ENCODE measurements at places on chromosomes 16 and 17. TPM values are rescaled to one million over a fixed set of nuclear protein-coding genes. Genes with fewer than 3 reads are reported as not detected.

The CDRT4 gene
- 1.9 TPM for total RNA-seq

GRCh38 chr17:66717641-66718058 lies 117.3 kb upstream of the CACNG5 start:
- DNase-seq: no peak
- H3K4me1 ChIP-seq: peaks cover 15% of the 10 kb centered on the region
- peaks cover 27% of the 10 kb centered on the region for H3K36me3 ChIP-seq
- H3K27me3 ChIP-seq: no peaks in the 10 kb centered on the region

The MYH8 gene
- total RNA-seq: not detected

DNA sequence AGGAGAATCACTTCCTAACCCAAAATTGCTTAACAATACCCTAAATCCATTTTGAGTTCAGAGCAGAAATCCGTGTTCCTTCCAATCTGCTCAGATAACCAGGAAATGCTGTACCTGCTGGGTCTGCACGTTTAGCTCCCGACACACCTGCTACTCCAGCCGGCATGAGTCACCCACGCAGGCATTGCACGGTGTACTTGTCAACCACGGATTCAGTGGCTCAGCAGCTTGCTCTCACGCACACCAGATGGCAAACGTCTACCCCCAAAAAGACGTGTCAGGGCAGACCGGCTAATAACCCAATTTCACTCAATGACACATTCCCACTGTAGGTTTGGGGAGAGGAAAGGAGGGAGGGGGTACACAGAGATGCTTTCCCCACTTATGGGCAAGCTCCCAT lies 468.1 kb downstream of the SOX9 start:
- peak; percentile 42 for DNase-seq
- H3K36me3 ChIP-seq: no peaks in the 10 kb centered on the region
- H3K27ac ChIP-seq: no peak overlapping the region

DNA sequence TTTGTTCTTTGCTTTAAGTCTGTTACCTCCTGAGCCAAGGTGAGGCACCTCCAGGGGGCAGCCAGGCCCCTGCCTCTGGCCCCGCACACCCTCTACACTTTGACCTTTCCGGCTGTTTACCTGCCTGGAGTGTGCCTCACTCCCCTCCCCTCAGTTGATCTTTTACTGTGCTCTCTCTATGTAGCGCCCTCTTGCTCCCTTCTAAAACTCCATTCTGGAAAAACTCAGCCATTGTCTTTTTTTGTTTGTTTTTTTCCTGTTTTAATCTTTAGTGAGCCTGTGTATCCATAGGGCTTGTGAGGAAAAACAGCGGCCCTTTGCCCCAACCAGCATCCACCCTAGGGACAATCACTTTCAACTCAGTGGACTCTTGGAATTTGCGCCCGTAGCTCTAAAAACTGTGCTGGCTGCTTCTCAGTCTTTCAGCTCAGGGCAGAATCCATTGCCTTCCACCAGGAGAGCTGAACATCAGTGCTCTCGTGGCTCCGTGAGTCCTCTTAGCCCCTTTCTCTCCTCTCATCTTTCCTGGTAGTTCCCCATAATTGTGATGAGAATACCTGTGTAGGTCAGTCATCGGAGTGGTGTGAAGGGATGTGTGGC lies 4.3 kb downstream of the AMDHD2 start:
- H3K4me3 ChIP-seq: no peak overlapping the region
- H3K36me3 ChIP-seq: peaks cover 20% of the 10 kb centered on the region
- H3K27ac ChIP-seq: peak overlapping the region; percentile 19

DNA sequence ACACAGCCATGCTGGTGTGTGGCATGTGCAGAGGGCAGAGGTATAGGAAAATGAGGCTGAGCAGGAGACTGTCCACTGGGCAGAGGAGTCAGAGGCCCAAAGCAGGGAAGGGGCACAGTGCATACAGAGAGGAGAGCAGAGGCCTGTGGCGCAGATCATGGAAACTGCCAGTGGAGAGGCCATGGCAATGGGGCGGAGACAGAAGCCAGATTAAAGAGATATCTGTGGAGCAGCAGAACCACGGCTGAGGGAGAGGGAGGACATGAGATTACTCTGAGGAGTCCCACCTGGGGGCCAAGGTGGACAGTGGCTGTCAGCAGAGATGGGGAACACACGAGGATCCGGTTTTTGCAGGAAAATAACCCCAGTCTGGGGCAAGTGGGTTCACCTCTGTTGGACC lies 43.3 kb downstream of the RANBP10 start:
- no peak for DNase-seq
- H3K36me3 ChIP-seq: peaks cover 4% of the 10 kb centered on the region
- no peak overlapping the region for H3K4me3 ChIP-seq

- H3K27ac ChIP-seq: no peak overlapping the region
- H3K4me1 ChIP-seq: no peaks in the 10 kb centered on the region
- H3K4me3 ChIP-seq: no peak overlapping the region
Observed at GRCh38 chr17:73888862-73889261, 244.6 kb upstream of the SDK2 start.

GRCh38 chr17:79246225-79247190 lies 171.9 kb downstream of the ENGASE start:
- H3K4me1 ChIP-seq: no peaks in the 10 kb centered on the region
- no peak overlapping the region for H3K4me3 ChIP-seq
- peaks cover 16% of the 10 kb centered on the region for H3K27me3 ChIP-seq
- no peak for DNase-seq

DNA sequence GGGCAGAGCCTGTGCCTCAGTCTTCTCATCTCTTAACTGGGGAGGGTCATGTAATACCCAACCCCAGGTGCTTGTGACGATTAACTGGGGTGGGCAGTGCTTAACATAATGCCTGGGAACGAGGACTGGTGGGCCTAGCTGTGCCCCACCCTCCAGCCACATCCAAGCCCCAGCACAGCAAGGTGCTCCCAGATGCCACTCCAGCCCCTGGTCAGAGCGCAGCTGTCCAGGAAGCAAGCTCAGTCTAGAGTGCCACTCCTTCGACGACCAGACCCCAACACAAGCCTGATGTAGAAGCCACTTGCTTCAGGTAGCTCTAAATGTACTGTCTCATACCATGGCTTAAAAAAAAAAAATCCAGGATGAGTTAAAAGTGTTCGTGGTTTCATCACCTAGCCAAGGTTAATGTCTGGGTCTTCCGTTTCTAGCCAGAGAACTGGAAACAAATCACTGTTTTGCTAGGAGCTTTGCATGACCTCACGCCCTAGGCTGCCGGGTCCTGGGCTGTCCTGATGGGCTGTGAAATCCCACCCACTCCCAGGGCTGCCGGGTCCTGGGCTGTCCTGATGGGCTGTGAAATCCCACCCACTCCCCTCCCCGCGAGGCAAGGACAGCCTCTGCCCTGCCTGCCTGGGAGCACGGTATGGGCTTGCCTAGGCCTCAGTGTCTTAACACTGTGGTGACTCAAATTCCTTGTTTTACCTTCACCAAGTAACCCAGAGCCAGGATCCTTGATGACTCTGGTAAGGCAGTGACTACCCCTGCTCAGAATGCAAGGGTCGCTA lies 7.7 kb downstream of the MIEF2 start:
- no peak overlapping the region for H3K4me3 ChIP-seq
- H3K36me3 ChIP-seq: peaks cover 8% of the 10 kb centered on the region
- H3K27me3 ChIP-seq: no peaks in the 10 kb centered on the region
- DNase-seq: no peak
- H3K27ac ChIP-seq: no peak overlapping the region

GRCh38 chr16:73878611-73879010 lies 418.0 kb upstream of the PSMD7 start:
- H3K36me3 ChIP-seq: no peaks in the 10 kb centered on the region
- H3K4me1 ChIP-seq: no peaks in the 10 kb centered on the region
- no peak overlapping the region for H3K4me3 ChIP-seq
- H3K27ac ChIP-seq: no peak overlapping the region
- peaks cover under 1% of the 10 kb centered on the region for H3K27me3 ChIP-seq

The RCVRN gene
- not detected for total RNA-seq

- no peaks in the 10 kb centered on the region for H3K27me3 ChIP-seq
- no peaks in the 10 kb centered on the region for H3K36me3 ChIP-seq
- peaks cover 28% of the 10 kb centered on the region for H3K4me1 ChIP-seq
- no peak overlapping the region for H3K27ac ChIP-seq
- H3K4me3 ChIP-seq: no peak overlapping the region
Observed at GRCh38 chr16:1564325-1564724, 30.9 kb downstream of the TMEM204 start.

- DNase-seq: no peak
- peaks cover 3% of the 10 kb centered on the region for H3K4me1 ChIP-seq
- no peaks in the 10 kb centered on the region for H3K27me3 ChIP-seq
- no peak overlapping the region for H3K27ac ChIP-seq
- no peak overlapping the region for H3K4me3 ChIP-seq
Observed at GRCh38 chr17:36578671-36579070, 13.0 kb upstream of the DHRS11 start.

The FGF11 gene
- 6.9 TPM for total RNA-seq

The SULT1A4 gene
- total RNA-seq: 1.3 TPM

The SLC2A4 gene
- total RNA-seq: 0.25 TPM

DNA sequence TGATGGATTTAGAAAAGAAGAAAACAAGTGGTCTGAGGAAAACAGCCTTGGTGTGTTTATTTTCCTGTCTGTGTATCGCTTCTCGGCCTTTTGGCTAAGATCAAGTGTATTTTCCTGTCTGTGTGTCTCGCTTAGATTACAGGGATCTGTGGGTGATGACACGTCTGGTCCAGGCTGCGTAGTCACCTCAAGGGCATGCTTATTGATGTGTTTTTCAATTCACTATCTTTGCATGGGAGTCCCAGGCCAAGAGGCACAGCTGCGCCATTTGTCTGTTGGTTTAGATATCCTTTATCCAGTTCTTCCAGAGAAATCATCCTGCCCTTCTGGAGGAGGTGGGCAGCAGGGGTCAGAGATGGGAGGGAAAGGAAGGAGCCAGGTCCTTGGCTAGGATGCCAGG lies 47.1 kb upstream of the STH start:
- no peak overlapping the region for H3K27ac ChIP-seq
- H3K36me3 ChIP-seq: no peaks in the 10 kb centered on the region
- no peak for DNase-seq
- H3K4me3 ChIP-seq: no peak overlapping the region
- peaks cover 25% of the 10 kb centered on the region for H3K27me3 ChIP-seq
- H3K4me1 ChIP-seq: peaks cover 2% of the 10 kb centered on the region

DNA sequence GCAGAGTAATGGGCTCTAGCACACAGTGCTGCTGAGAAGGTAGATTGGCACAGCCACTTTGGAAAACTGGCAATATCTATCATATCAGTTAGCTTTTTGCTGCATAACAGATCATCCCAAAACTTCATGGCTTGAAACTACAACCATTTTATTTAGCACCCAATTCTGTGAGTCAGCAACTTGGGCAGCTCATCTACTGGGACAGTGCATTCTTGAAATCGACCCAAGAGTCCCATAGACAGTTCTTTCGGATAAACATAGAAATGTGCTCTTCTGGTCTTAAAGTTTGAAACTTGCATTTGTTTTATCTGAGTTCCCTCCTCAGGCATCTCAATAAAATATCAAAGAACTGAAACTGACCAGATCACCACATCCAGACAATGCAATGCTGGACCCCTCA lies 76.7 kb downstream of the CEP112 start:
- no peak overlapping the region for H3K4me3 ChIP-seq
- no peaks in the 10 kb centered on the region for H3K27me3 ChIP-seq
- no peaks in the 10 kb centered on the region for H3K4me1 ChIP-seq

- no peaks in the 10 kb centered on the region for H3K36me3 ChIP-seq
- DNase-seq: no peak
- peaks cover 11% of the 10 kb centered on the region for H3K4me1 ChIP-seq
- no peak overlapping the region for H3K4me3 ChIP-seq
- H3K27me3 ChIP-seq: no peaks in the 10 kb centered on the region
- no peak overlapping the region for H3K27ac ChIP-seq
Observed at GRCh38 chr17:17922070-17922614, 50.1 kb downstream of the TOM1L2 start.

The CLUH gene
- 107 TPM for total RNA-seq

- no peaks in the 10 kb centered on the region for H3K36me3 ChIP-seq
- H3K27ac ChIP-seq: peak overlapping the region; percentile 72
- DNase-seq: peak; percentile 60
- peaks cover 3% of the 10 kb centered on the region for H3K27me3 ChIP-seq
- H3K4me3 ChIP-seq: peak overlapping the region; percentile 60
Observed at GRCh38 chr17:63446753-63447470, 806 bp upstream of the CYB561 start.

- no peak for DNase-seq
- H3K4me3 ChIP-seq: peak overlapping the region; percentile 37
- no peaks in the 10 kb centered on the region for H3K36me3 ChIP-seq
- peaks cover 59% of the 10 kb centered on the region for H3K27me3 ChIP-seq
- H3K27ac ChIP-seq: no peak overlapping the region
Observed at GRCh38 chr16:56631832-56632155, 665 bp upstream of the MT1M start.

GRCh38 chr16:17224879-17225281 lies 245.9 kb downstream of the XYLT1 start:
- H3K27me3 ChIP-seq: no peaks in the 10 kb centered on the region
- H3K4me1 ChIP-seq: peaks cover 4% of the 10 kb centered on the region
- H3K27ac ChIP-seq: no peak overlapping the region
- H3K36me3 ChIP-seq: peaks cover 5% of the 10 kb centered on the region
- H3K4me3 ChIP-seq: no peak overlapping the region
- no peak for DNase-seq

GRCh38 chr16:11156401-11156800 lies 99.6 kb downstream of the SOCS1 start:
- H3K36me3 ChIP-seq: peaks cover 19% of the 10 kb centered on the region
- H3K27ac ChIP-seq: no peak overlapping the region

The ITGAL gene
- 222 TPM for total RNA-seq

- DNase-seq: peak; percentile 95
- H3K27ac ChIP-seq: peak within 1 kb of the TSS; percentile 65
- H3K4me1 ChIP-seq: peaks cover 24% of the 10 kb centered on the region
- H3K27me3 ChIP-seq: no peaks in the 10 kb centered on the region
- peaks cover 25% of the 10 kb centered on the region for H3K36me3 ChIP-seq
Observed at GRCh38 chr17:82648165-82648668, at the start of gene WDR45B. WDR45B (minus strand) TSS chr17:82648444; CDS start chr17:82648340, 104 bp downstream.

GRCh38 chr17:48113201-48113676 lies 5.7 kb downstream of the SNX11 start:
- H3K27me3 ChIP-seq: no peaks in the 10 kb centered on the region
- DNase-seq: peak; percentile 69
- peaks cover 45% of the 10 kb centered on the region for H3K4me1 ChIP-seq

DNA sequence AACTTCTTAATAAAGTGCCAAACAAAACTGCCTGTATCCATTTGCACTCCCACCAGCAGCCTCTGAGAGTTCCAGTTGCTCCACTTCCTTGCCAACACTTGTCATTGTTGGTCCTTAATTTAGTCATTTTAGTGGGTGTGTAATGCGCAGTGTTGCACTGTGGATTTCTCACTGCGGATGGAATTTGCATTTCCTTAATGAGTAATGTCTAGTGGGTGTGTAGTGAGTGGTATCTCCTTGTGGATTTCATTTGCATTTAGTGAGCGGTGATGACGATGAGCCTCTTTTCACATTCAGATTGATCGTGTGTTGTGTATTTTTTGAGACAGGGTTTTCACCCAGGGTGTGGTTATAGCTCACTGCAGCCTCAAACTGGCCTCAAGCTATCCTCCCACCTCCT lies 4.1 kb upstream of the MSLN start:
- H3K27ac ChIP-seq: no peak overlapping the region
- peaks cover 9% of the 10 kb centered on the region for H3K27me3 ChIP-seq
- no peak for DNase-seq
- H3K4me3 ChIP-seq: no peak overlapping the region
- no peaks in the 10 kb centered on the region for H3K4me1 ChIP-seq
- no peaks in the 10 kb centered on the region for H3K36me3 ChIP-seq
